Fibroblast of pulmonary artery (primary cell): ENCODE measurements at places on chromosomes 3 and 15.

GRCh38 chr15:31446546-31446945 lies 119.9 kb downstream of the KLF13 start:
- DNase-seq = no peak

- no peak for DNase-seq
Observed at GRCh38 chr3:170189398-170190256, 8.1 kb upstream of the PHC3 start.

GRCh38 chr3:108106449-108106848 lies 15.6 kb upstream of the CD47 start:
- DNase-seq = no peak

DNA sequence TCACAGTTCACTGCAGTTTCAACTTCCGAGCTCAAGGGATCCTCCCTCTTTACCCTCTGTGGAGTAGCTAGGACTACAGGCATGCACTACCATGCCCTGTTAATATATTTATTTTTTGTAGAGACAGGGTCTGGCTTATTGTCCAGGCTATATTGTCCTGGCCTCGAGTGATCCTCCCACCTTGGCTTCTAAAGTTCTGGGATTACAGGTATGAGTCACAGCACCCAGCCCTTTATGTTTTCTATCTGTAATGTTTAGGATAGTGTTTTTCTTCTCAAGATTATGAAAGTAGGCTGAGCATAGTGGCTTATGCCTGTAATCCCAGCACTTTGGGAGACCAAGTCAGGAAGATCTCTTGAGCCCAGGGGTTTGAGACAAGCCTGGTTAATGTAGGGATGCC lies 11.9 kb upstream of the SCG3 start:
- no peak for DNase-seq

DNA sequence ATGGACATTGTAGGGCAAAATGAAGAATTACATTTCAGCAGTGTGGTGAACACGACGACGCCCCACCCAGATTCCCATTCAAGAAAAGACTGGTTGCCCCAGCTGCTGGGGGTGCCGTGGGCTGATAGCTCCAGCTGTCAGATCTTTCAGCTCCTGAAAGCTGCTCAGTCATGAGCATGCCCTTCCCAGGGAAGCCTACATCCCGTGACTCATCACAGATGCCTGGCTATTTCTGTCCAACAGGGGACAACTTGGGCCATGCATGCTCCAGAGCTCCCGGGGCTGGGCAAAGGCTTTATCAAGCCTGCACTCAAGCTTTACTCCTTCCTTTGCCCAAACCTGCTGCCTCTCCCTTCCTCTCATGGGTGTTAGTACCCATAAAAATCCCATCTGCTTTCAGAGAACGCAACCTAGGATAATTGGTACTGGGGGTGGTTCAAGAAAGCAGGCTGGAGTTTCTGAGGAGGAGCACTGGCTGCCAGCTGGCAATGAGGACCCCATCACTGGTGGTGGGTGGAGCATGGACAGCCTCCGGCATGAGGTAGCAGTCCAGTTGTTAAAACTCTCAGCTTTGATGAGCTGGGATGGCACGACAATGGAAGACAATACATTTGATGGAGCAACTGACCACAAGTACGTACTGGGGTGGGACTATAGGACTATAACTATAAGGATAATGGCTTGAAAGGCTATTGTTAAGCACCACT lies 16.4 kb upstream of the ST8SIA2 start:
- DNase-seq = no peak

GRCh38 chr3:65408531-65409175 lies 630.1 kb downstream of the MAGI1 start:
- DNase-seq = no peak

DNA sequence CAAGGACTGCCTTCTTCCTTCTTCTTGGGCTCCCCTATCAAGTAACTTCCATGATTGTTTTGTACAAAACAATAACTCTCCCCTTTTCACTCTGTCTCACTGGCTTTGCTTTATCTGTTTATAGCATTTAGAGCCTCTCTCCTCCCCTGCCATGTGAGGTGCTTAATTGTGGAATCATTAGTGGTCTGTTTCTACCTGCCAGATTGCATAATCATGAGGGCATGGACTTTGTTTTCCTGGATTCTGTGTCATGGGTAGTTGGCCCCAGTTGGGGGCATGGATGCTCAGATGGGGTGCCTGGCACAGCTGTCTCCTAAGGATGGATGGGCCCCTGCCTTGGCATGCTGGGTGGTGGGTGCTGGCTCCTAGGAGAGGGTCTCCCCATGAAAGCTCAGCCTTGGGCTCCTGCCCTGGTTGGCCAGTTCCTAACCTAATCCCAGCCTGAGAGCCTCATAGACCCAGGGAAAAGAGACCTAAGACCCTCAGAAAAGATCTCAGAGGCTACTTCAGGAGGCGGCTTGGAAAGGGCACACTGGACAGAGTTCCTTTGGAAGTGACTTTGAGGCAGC lies 8.0 kb upstream of the CTXND1 start:
- DNase-seq = no peak

DNA sequence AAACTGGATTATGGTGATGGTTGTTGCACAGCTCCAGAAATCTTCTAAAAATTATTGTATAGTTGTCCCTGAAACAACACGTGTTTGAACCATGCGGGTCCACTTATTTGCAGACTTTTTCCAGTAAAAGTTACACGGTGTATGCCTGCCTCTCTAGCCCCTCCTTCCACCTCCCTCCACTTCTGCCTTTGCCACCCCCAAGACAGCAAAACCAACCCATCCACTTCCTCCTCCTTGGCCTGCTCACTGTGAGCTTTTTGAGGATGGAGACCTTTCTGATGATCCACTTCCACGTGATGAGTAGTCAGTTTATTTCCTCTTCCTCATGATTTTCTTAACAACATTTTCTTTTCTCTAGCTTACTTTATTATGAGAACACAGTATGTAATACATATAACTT lies 5.4 kb downstream of the CYFIP1 start:
- no peak for DNase-seq

DNA sequence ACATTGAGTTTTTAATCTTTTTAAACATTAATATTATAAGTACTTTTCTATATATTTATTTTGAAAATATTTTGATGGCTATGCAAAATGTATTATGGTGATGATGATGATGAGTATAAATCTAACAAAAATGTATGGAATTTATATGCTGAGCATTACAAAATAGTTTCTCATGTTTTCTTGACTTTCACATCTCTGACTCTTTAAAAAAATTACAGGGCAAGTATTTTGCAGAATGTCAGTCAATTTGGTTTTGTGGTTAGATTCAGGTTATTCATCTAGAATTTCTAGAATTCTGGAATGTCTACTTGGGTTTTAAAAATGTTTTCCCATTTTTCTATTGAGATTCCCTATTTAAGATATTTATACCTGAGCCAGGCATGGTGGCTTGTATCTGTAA lies 41.7 kb upstream of the ANP32A start:
- DNase-seq = no peak

DNA sequence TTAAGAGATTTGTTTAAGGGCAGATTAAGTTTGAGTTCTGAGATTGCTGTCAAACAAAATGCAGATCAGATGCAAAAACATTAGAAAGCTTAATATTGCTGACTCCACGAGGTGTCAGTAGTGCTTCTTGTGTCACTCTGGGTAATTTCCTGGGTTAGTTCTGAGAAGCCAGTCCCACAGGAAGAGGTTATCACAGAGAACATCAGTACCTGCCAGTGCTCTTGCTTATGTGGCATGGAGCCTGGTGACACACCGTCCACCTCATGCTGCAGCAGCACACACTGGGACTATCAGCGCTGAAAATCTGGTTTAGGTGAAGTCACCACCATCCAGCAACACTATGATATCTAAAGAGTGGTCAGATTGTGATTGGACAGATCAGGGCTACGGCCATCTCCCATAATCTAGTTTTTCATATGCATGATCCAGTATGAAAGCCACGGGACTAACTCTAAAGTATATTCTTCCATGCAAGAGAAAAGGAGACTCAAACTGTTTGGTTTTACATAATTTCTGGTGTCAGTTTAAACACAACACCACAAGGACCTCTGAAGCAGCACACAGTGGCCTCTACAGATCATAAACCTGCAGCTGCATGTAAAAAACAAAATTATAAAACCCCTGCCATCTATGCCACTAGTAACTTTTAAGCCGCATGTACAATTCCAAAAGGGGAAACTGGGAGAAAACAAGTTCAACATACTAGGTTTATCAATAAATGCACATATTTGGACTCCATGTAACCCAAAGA lies 36.1 kb upstream of the MYO5C start:
- DNase-seq = peak; percentile 70

- DNase-seq = peak; percentile 18
Observed at GRCh38 chr3:79366414-79366813, 401.4 kb downstream of the ROBO1 start.

DNA sequence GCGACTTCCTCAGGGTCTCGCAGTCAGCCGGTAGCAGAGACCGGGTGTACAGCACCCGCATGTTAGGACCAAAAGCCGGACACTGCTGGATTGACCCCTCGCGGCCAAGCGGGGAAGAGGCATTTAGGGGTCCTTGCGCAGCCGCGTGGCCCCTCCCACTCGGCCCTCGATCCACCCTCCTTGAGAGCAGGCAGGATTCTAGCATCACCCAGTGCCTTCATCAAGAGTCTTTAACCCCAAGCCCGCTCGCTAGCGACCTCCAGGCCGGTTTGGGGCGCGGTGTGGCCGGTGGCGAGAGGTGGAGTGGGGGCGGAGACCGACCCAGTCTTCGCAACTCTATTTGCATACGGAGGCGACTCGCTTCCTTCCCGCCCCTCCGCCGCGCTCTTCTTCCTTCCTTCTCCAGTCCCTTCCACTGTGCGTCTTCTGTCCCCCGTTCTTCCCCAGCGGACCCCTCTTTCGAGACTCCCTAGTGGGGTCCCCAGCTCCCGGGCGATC lies at the start of gene ST6GAL1:
Gene ST6GAL1, plus strand, starts transcription at position 384 of the 498 bp plus-strand sequence. CDS start 112,178 bp downstream, outside the sequence.
- DNase-seq = peak; percentile 82

DNA sequence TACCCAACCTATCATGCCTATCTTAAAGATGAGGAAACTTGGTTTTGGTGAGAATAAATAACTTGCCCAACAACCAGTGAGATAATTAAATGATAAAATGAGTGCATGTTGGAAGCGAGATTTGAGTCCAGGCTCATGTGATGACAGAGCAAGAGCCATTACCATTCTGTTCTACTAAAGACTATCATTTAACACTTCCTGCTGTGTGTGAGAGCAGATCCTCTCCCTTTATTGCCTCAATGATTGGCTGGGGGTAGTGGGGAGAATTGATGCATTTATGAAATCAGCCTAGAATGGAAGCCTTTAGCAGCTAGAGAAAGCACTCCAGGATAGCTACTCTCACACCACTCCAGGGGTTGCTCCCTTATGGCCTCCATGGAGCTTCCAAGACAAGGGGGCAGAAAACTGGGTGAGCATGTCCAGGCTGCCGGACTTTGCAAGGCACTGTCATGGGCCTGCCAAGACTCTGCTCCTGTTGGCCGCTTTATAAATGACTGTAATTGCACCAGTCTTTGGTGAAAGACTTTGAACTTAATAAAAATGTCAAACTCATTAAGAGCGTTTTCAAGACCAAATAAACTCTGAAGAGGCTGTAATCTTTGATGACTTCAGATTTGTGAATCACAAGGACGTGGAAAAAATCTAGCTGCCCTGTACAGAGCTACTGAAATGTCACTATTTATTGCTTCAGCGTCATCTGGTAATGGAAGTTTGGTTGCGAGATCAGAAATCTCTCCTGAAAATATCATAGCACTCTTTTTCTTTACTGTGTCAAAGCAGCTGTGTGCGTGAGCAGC lies 209.1 kb upstream of the NR2E3 start:
- no peak for DNase-seq

GRCh38 chr15:58497046-58497785 lies 65.4 kb downstream of the LIPC start:
- DNase-seq = no peak

- no peak for DNase-seq
Observed at GRCh38 chr15:65326818-65327217, 22.3 kb downstream of the RNU5B-1 start.

DNA sequence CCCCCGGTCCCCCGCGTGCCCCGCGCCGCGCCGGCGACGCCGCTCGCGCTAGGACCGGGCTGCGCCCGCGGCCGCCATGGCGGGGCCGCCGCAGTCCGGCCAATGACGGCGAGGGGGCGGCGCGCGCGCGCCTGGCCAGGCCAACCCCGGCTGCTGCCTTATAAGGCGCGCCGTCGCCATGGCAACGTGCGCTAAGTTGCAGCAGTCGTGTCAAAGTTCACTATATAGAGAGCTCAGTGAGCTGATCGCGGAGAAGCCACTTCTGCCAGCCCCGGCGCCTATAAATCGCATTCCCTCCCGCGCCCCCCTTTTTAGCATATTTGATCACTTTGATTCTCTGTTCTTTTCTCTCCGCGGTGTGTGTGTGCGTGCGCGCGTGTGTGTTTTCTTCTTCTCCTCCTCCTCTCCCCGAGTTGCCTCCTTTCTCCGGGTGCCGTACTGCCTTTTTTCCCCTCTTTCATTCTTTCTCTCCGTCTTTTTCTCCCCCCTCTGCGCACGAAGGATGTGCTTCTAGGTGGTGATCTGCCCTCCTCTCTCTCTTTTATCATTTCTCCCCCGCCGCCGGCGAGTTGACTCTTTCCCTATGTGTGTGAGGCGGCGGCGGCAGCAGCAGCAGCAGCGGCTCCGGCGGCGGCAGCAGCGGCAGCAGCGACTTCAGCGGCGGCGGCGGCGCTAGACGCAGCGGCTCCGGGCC lies at the start of gene NR2F2:
Gene NR2F2, plus strand, starts transcription at position 251 of the 694 bp plus-strand sequence. CDS start 1,406 bp downstream, outside the sequence.
- DNase-seq = peak; percentile 99

- no peak for DNase-seq
Observed at GRCh38 chr15:70258369-70259027, 160.8 kb upstream of the TLE3 start.

GRCh38 chr15:56910801-56911200 lies 7.6 kb upstream of the TCF12 start:
- no peak for DNase-seq

- no peak for DNase-seq
Observed at GRCh38 chr3:4001976-4002375, 202.7 kb downstream of the LRRN1 start.

GRCh38 chr15:35141743-35142471 lies 56.8 kb upstream of the NANOGP8 start:
- DNase-seq = peak; percentile 98

GRCh38 chr3:126057501-126057819 lies 26.5 kb downstream of the SLC41A3 start:
- no peak for DNase-seq

DNA sequence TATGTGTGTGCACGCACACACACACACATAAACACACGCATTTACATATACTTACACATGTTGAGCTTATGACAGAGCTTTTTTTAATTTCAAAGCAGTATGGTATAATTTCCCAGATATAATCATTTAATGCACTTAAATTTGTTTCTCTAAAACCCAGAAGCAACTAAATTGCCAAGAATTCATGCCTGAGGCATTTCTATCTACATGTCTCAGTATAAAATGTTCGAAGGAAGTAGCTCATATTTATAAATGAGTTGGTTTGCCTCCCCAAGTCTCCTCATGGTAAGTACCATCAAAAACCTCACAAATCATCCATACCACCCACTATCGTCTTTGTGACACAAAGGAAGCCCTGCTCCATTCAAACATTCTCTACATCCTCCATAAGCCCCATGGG lies 130.6 kb downstream of the RPL22L1 start:
- no peak for DNase-seq

- peak; percentile 55 for DNase-seq
Observed at GRCh38 chr3:121786485-121786884, 36.9 kb upstream of the GOLGB1 start.

- DNase-seq = peak; percentile 79
Observed at GRCh38 chr3:159828542-159828943, 160.1 kb upstream of the IL12A start.

GRCh38 chr15:57591237-57591821 lies 375 bp upstream of the MYZAP start:
- no peak for DNase-seq

GRCh38 chr15:47718497-47719437 lies 1.5 kb downstream of the SEMA6D start:
- DNase-seq = peak; percentile 18
